ENCODE measurements at places on chromosomes 3 and 15. TPM values are rescaled to one million over a fixed set of nuclear protein-coding genes. Genes with fewer than 3 reads are reported as not detected.

DNA sequence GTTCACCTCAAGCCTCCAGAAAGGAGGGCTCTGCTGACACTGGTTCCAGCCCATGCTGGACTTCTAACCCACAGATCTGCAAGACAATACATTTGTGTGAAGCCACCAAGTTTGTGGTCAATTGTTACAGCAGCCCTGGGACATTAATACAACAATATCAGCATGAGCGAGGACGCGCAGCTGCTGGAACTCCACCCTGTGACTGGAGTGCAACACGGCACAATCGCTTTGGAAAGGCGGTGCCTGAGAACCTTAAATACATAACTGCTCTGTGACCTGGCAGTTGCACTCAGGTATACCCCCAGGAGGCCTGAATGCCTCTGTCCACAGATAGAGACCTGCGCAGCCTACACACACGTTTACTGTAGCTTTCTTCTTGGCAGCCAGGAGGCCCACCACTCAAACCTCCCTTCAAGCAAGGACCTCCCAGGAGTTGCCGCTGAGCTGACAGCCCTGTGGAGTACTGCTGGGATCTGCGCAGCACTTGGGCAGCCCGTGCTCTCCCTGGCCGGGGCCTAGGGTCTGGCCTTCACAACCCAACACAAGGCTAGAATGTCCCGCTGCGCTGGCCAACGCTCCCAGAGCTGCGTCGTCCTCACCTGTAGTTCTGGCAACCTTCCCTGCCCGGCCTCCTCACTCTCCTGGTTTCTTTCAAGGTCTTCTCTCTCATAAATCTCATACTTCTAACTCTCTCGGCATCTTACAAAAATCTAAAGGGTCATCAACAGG lies 8.3 kb downstream of the MRPS25 start:
- no peak for DNase-seq

PPP1R14D gene
- not detected for total RNA-seq

GRCh38 chr15:98596885-98597392 lies 51.4 kb upstream of the IGF1R start:
- DNase-seq, result no peak

- peak; percentile 35 for DNase-seq
Observed at GRCh38 chr3:185084901-185085300, 68.0 kb downstream of the C3orf70 start.

THBS1 gene
- 81.3 TPM for total RNA-seq

DLEC1 gene
- 0.19 TPM for total RNA-seq

- no peak for DNase-seq
Observed at GRCh38 chr3:69321301-69322157, 64.4 kb downstream of the FRMD4B start.

All from GM23338 (cell line).